NCI-H1694 treated with DMSO at 0.1 percent for 48 hours (cell line): ENCODE measurements at places on chromosomes 6 and 20.

- no peak for DNase-seq
Observed at GRCh38 chr6:151917531-151918329, 110.2 kb downstream of the ESR1 start.

DNA sequence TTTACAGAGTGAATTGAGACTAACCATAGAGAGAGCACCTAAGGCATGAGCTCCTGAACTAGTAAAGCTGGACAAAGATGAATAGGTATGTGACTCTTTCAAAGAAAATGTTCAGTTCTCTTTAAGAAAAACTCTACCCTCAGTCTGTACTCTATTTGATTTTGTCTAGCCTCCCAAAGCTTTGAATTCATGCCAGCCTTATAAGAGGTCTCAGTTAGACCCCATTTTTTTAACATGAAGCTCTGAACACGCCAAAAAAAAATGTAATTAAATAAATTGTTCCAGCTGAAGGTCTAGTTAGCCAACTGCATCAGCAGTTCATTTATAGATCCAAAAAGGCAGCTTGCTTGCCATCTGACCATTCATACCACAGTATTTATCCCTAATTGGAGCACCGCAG, 71.6 kb downstream of the COL9A1 start:
- DNase-seq = no peak

DNA sequence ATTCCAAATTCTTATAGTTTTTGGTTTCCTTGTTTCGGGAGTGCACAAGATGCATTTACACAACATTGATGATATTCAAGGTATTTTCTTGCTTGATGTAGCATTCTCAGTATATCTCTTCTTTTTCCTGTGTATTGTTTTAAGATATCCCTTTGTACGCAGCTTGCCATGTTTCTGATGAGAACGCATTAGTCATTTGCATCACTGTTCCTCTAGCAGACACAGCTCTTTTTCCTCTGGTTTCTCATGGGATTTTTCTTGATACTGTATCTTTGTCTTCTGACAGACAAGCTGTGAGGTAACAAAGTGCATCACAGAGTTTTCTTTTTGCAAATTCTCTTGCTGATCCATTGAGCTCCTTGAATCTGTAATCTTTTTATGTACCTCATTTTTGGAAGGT, 146.4 kb downstream of the SLC22A3 start:
- no peak for DNase-seq

DNA sequence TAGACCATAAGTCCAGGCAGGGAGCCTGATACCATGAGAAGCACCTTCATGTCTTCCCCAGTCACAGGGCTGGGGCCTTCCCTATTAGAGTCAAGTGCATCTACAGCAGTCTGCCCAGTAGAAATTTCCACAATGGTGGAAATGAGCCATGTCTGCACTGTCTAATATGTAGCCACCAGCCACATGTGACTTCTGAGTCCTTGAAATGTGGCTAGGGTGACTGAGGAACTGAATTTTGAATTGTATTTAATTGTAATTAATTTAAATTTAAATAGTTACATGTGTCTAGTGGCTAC, 300.2 kb downstream of the CLIC5 start:
- no peak for DNase-seq

GRCh38 chr20:54221353-54221752, 13.5 kb downstream of the PFDN4 start:
- DNase-seq = no peak

GRCh38 chr6:12350644-12351170, 60.5 kb downstream of the EDN1 start:
- DNase-seq = no peak

DNA sequence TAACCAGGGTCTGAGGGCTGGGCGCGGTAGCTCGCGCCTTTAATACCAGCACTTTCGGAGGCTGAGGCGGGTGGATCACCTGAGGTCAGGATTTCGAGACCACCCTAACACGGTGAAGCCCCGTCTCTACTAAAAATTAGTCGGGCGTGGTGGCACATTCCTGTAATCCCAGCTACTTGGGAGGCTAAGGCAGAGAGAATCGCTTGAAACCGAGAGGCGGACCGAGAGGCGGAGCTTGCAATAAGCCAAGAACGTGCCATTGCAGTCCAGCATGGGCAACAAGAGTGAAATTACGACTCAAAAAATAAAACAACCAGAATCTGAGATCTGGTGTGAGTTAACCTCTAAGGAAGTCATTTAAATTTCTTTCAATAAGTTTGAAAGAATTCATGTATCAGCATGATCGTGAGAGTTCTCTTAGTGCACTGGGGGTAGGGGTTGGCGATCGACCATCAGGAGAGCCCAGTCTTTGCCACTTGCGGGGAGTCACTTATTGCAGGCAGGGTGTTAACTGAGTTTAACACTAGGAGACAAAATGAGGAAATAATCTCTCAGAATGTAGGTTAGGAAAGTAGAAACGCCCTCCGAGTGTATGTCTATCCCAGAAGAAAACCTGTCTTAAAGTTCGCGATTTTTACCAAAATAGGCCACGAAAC, 206.5 kb upstream of the ZNF184 start:
- no peak for DNase-seq

DNA sequence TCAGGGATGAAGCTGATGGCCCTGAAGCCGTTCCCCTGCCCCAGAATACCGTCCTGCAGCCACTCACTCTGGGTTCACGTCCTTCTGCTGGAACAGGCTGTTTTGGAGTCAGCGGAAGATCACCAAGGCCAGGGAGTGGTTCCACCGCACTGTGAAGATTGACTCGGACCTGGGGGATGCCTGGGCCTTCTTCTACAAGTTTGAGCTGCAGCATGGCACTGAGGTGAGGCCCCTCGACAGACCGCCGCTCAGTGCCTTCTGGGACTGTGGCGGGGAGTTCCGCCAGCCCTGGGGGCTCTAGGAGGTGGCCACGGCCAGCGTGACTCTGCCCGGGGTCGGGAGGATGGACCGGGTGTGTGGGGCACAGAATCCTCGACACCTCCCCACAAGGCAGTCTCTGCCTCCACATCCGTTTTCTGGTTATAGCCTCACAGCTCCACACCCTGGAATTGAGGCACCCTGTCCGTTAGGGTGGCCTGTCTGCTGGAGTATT, 4.1 kb upstream of the C20orf204 start:
- no peak for DNase-seq

DNA sequence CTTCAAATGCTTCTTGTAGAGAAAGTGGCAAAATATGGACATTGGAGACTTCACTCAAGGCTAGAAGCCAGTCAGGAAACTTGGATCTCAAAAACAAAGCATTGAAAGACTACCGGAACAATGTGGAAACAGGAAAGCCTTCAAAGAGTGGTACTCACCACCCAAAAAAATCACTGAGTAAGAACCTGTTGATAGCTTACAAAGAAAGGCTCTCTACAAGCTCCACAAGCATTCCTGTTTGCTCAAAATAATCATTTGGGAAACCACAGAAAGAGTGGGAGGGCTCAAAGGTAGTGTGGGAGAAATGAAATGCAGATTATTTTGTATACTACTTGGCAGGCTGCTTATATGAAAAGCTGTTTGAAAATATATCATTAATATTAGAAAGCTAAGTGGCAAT, 9.5 kb upstream of the DST start:
- DNase-seq = no peak

DNA sequence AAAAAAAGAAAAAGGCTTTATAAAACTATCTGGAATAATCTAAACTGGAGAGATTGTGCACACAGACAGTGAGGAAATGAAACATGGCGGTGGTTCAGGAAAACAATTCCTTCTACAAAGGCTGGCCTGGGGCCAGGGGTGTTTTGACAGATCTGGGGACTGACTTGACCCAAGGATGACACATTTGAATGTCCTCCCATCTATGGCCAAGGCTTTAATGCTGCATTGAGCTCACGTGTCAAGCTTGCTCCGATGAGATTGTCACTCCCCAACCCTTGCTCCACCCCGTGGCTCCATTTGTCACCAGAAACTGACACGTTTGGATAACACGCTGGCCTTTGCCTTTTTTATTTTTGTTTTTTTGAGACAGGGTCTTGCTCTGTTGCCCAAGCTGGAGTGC, 156.1 kb downstream of the ZFP64 start:
- no peak for DNase-seq

DNA sequence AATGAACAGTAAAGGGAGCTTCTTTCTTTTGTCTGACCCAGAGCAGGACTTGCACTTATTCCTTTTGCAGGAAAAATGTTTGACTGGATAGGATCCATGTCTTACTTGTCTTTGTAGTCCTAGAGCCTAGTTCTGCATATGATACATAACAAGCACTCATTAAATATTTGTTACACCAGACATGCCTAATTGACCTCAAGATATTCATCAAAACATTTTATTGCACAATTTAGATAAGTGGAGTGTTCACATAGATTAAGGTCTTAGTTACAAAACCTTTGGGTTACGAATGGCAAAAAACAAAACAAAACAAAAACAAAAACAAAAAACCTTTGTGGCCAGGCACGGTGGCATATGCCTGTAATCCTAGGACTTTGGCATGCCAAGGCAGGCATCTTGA, 735.8 kb upstream of the NRSN1 start:
- no peak for DNase-seq

DNA sequence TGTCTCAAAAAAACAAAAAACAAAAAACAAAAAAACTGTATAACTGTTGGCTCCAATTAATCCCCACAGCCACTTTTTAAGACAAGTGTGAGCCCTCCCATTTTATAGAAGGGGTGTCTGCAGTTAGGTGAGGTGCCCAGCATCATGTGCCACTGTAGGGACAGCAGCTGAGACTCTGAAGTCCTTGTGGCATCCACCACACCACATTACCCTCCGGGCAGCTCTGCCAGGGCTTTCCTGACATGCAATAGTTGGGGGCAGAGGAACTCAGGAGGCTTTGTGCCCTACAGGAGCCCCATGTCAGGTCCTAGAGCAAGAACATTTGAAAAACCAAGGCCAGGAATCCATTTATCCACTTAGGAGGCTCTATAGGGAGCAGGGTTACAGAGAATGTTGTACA, 17.3 kb downstream of the PKIG start:
- no peak for DNase-seq

- DNase-seq = no peak
Observed at GRCh38 chr6:114240796-114241195, 102.0 kb downstream of the HS3ST5 start.

- peak; percentile 92 for DNase-seq
Observed at GRCh38 chr6:96015518-96016333, at the start of gene FUT9. Gene FUT9, plus strand, starts transcription at chr6:96015974. Its CDS starts 187,182 bp downstream, at chr6:96203156.

GRCh38 chr20:38248133-38248532, 12.4 kb downstream of the KIAA1755 start:
- no peak for DNase-seq

- DNase-seq = peak; percentile 21
Observed at GRCh38 chr20:62136283-62137091, 6.7 kb downstream of the PSMA7 start.

DNA sequence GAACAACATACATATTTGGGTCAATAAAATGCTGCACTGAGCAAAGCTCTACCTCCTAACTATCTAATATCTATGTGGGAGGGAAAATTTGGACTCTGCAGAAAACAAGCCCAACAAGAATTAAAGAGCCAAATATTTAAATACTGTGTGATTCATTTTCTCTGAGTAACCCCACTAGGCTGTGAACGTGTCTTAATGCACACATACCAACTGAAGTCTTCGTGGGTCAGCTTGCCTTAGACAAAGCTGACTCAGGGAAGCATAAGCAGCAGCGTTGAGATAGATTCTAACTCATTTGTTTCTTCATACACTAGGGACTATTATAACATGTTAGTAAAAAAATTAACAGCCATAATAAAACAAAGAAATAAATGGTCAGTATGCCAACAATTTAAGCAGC, 114.3 kb downstream of the GJA1 start:
- DNase-seq = no peak

DNA sequence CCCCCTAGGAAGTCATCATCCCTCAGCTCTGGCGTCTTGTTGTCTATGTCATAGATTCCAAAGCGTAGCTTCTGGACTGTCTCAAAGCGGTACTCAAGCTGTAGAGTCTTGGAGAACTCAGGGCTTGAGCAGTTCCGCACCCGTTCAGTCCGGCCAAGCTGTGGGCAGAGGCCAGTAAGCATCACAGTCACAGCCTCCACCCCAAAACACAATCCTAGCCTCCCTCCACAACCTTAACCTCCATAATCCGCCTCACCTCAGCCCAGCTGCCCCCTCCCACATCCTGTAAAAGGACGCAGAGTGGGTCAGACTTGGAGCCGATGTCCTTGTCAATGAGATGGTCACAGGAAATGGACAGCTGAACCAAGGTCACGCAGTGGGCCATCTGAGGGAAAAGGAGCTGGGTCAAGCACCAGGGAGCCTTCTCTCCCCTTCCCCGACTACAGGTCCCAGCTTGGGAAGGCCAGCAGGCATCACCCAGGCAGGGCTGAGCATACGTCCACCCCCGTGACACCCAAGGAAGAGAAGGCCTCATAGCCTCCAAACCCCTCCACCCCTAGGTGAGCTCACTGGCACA, 17.0 kb downstream of the SPAG4 start:
- DNase-seq = no peak

DNA sequence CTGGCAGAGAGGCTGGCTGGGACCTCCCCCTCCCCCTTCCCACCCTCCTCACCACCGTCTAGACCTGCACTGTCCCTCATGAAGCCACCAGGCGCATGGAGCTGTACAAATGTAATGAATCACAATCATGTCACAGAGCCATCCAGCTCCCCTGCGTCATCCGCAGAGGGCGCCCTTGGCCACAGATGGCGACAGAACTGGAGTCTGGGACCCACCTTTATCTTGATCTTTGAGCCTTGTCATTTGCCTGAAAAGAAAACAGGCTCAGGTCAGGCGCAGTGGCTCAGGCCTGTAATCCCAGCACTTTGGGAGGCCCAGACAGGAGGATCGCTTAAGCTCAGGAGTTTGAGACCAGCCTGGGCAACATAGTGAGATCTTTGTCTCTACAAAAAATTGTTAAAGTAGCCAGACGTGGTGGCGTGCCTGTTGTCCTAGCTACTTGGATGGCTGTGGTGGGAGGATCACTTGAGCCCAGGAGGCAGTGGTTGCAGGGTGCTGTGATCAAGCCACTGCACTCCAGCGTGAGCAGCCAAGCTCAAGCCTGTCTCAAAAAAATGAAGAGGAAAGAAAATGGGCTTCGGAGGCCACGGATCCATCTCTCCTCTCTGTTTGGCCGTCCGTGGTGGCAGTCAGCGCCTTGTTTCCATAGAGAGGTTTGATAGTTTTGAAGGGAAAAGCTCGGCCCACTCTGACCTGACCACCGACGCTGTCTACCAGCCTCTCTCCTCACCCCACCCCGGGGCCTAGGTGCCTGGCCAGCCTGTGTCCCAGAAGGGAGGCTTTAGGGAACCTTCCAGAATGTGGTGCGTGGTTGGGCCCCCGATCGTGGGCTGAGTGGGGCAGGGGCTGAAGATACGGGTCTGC, 6.2 kb downstream of the COL9A3 start:
- peak; percentile 83 for DNase-seq

DNA sequence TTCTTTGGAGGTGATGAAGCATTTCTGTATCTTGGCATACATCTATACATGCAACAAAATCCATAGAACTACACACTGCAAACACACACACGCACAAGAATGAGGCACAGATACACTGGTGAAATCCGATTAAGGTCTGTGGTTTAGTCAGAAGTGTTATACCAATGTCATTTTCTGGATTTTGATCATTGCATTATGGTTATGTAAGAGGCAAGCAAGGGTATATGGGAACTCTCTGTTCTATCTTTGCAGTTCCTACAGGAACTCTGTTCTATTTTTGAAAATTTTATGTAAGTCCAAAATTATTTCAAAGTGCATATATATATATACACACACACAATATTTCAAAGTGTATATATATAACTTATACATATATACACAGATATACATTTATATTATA, 101.7 kb downstream of the SYNDIG1 start:
- no peak for DNase-seq

- no peak for DNase-seq
Observed at GRCh38 chr6:41694815-41695526, 40.4 kb downstream of the TFEB start.
